ENCODE measurements at places on chromosomes 2 and 18.

- DNase-seq = peak; percentile 51
Observed at GRCh38 chr2:105329561-105330495, at the start of gene TGFBRAP1. TSS of gene TGFBRAP1 (minus strand) at chr2:105329735. CDS start at chr2:105308301, 21,434 bp downstream.

GRCh38 chr2:42706836-42707235, 57.1 kb downstream of the OXER1 start:
- no peak for DNase-seq

GRCh38 chr18:48733643-48734253, 194.9 kb downstream of the CTIF start:
- DNase-seq = no peak

DNA sequence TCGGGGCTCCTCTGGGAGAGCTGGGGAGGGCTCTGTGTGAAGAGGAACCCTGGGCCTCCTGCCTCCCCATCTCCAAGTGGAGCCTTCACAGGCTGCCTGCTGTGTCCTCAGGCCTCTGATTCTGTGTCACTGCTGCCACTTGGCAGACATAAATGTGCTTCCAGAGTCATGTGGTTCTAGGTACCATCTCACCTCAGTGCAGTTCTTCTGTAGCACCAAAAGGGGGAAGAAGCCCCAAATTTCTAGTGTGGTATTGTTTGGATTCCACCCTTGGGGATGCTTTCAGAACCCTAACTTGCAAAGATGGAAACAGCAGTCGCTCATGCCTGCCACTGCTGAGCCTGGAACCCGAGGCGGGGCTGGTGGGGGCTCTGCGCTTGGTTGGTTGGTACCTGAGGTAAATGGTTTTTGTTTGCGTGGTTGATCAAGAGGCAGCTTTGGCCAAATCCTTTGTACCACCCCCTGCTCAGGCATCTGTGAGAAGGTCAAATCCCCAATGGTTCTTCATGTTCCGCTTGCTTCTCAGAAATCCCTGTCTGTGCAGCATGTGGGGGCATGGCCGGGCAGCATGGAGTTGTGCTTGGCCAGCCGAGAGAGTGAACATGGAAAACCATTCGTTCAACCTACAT, 27.5 kb downstream of the COA5 start:
- no peak for DNase-seq

DNA sequence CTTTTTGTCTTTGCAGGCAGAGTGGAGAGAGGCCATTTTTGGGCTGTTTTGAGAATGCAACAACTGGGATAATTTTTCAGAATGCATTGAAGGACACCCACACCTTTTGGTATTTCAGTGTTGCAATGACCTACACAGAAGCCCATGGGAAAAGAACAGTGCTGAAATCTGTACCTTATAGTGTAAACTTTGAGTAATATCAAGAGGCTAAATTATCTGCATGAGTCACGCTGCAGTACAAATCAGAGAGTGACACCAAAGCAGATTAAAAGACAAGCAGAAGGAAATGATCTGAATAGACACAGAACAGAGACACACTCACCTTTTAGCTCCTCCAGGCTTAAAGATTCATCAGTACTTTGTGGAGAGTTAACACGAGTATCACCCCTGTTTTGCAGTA, 265.3 kb downstream of the PAX3 start:
- no peak for DNase-seq

DNA sequence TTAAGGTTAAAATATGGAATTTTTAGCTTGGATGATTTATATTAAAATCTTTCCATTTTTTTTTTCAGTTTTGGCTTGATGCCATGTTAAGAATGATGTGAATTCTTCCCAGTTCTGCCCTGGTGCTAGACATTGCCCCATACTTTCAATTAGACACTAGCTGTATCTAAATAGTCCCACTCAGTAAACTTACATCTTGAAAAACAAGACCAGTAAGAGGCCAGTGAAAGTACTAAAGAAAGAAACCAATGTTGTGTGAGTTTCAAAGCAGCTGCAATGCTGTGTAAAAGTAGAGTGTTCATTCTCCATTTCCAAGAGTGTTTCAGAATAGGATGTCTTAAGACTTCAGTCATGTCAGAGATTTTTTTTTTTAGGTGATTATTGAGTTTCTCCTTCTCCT, 40.0 kb upstream of the CYBRD1 start:
- DNase-seq = no peak

- no peak for DNase-seq
Observed at GRCh38 chr2:149739171-149739882, 151.8 kb upstream of the MMADHC start.

DNA sequence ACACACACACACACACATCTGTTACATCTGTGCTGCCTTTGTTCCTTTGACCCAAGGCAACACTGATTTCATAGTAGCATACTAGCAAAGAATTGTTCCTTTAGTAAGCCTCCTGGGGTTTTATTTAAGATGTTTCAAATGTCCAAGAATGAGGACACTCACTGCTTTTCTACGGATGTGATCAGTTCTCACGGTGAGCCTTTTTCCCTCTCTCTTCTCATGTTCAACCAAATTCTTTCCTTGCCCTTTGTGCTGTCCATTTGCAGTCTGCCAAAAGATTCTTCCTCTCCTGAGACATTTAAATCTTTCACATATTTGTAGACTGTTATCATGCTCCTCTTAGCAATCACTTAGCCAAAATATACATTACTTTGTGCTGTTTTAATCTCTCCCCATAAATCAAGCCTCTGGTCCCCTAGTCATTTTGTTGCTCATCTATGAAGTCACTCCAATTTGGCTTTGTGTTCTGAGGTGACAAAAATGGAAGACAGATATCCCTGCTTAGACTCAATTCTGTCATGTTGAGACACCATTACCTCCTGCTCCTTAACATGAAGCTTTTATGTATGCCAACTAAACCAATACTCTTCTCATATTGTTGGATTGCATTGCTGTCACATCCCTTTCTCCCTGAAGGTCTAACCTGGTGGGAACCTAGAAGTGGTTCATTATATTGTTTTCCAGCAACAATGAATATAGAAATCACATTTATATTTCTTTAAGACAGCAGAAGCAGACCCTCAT, 1605.3 kb upstream of the ACVR2A start:
- no peak for DNase-seq

GRCh38 chr2:29347774-29348461, 232.7 kb downstream of the CLIP4 start:
- DNase-seq = no peak

DNA sequence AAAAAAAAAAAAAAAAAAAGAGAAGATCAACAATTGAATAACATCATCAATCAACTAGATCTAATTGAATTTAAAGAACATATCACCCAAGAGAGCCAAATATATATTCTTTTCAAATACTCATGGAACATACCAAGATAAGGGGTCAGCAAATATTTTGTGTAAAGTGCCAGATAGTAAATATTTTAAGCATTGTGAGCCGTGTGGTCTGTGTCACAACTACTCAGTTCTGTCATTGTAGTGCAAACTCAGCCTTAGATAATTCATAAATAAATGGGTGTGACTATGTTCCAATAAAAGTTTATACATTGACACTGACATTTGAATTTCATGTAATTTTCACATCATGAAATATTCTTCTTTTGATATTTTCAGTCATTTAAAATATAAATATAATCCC, 45.9 kb downstream of the OTX1 start:
- no peak for DNase-seq
